ENCODE measurements at places on chromosomes 3 and 15. TPM values are rescaled to one million over a fixed set of nuclear protein-coding genes. Genes with fewer than 3 reads are reported as not detected.

Gene ALG1L2
- not detected for total RNA-seq

Gene PLD1
- 96.2 TPM for total RNA-seq

Gene SLC27A2
- 3.9 TPM for total RNA-seq

Gene GCSAM
- not detected for total RNA-seq

DNA sequence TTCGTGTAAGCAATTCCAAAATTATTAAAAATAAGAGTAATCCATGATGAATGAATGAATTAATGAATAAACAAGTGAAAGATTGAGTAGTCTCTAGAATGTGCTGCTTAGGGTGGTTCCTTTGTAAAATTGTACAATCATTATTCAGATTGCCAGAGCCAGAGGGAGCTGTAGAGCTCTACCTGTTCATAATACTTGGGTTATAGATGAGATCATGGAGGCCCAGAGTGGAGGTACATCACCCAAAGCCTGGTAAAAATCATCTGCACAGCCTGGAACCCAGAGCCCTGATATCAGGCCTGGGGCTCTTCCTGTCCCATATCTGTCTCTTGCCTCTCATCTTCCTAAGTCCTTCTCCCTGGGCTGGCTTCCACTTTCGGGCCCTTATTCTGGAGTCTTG lies 297.2 kb downstream of the RPLP1 start:
- no peak for DNase-seq

GRCh38 chr3:13012221-13012691 lies 61.0 kb downstream of the IQSEC1 start:
- DNase-seq, result peak; percentile 51

DNA sequence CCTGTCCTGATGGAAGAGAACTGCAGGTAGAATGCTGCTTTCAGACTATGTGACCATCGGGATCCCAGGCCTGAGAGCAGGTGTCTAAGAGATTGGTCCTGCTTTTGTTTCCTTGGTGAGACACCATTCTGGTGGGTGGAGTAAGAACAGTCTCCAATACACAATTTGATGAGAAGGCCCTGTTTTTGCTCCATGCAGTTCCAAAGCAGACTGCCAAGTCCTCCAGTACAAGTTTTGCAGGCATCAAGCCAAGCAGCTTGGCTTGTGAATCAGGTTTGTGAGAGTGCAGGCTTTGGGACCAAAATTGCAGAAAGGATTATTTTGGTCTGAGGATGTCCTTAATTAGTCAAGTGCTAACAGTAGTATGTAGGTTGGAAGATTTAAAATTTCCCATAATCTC lies 381.6 kb downstream of the FOXP1 start:
- peak; percentile 63 for DNase-seq

DNA sequence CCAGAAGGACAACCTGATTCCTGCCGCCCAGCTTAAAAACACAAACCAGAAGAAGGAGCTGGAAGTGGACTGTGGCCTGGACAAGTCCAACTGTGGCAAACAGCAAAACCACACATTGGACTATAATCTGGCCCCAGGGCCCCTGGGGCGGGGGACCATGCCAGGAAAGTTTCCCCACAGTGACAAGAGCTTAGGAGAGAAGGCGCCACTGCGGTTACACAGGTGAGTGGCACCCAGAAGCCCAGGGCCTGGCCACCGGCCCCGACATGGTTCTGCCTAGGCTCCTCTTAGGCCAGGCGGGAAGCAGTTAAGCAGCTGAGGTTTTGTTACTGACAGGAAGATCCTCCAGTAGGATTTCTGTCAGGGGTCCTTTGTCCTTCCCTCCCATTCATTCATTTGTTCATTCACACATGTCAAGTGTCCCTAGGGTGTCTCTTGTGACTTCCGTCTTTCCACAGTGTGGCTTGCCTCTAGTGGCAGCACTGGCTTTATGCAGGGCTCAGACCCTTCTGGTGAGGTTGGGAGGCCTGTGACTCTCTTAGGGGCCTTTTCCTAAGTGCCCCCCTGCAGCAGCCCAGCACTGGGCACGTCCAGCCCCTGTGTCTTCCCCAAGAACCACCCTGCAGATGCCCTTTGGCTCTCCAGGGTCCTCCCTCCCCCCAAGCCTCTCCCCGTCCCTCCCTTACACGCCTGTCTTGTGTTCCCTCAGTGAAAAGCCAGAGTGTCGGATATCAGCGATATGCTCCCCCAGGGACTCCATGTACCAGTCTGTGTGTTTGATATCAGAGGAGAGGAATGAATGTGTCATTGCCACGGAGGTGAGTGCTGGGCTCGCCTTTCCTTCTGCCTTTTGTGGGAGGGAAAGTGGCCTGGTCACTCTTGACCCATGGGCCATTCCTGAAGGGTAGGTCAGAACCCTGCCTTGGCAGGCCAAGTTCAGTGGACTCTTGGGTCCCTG lies 7.8 kb downstream of the DLL4 start:
- no peak for DNase-seq

DNA sequence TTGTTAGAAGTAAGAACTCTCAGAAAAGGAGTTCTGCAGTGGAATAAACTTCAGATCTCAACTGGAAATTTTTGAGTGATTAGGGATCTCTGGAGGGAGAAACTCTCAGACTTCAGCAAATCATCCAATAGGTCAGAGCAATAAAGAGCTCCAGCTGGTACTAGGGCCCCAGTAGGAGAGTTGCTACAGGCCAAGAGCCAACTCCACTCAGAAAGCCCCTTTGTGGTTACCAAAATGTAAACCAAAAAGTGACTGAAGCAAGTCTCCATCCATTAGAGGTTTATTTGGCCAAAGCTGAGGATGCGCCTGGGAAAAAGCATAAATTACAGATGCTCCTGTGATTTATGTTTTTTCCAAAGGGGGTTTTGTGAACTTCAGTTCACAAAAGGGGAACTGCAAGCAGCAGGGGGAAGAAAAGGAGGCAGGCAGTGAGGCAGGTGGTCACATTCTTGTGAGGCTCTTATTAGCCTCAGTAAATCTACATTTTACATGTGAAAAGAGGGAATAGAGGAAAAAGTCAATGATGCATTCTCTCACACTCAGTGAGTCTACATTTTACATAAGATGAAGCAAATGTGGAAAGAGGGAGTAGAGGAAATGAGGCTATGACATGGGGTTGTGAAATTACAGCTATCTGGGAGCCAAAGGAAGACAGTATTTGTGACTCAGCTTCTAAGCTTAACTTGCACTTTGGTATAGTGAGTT lies 92.4 kb upstream of the DAZL start:
- DNase-seq, result no peak

GRCh38 chr3:58779934-58780333 lies 113.4 kb upstream of the FAM3D start:
- DNase-seq, result no peak

DNA sequence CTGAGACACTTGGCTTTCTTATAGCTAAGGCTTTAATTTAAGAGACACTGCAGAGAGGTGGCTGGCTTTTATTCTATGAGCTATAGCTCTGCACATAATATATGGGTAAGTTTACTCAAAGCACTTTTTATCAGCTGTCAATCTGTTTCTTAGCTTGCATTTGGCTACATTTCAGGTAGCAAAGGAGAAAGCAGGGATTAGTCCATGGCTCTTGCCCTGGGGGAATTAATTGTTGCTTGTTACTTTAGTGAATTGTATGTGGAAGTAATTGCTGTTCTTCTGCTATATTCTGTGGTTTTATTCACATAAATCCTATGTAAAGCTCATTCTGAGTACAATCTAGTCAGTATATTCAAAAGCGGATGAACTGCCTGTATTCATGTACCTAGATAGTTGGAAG lies 14.4 kb upstream of the CCDC39 start:
- no peak for DNase-seq

DNA sequence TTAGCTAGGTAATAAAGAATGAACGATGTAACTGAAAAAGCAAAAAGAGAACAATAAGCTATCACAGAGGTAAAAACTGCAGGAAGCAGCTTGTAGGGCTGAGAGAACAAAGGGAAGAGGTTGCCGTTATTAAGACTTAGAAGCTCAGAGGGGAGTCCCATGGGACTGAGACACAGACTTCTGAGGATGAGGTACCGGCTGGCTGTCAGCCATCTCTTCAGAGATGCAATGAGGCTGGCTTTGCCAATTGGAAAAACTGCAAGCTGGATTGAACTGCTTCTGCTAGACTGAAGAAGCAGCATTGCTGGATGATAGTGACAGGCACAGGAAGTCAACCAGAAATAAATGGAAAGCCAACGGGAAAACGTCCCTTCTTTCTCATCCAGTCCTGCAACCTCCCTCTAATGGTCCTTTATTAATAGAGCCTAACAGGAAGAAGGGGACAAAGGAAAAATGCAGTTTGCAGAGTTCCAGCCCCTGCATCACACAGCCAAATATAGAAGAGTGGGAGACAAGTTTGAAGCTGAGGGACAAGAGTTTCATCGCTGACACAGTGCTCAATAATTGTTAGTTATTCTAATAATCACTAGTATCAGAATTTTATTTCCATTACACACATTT lies 21.1 kb upstream of the KLHL6 start:
- no peak for DNase-seq

- no peak for DNase-seq
Measured at GRCh38 chr3:162168715-162169114, 672.1 kb downstream of the OTOL1 start.

DNA sequence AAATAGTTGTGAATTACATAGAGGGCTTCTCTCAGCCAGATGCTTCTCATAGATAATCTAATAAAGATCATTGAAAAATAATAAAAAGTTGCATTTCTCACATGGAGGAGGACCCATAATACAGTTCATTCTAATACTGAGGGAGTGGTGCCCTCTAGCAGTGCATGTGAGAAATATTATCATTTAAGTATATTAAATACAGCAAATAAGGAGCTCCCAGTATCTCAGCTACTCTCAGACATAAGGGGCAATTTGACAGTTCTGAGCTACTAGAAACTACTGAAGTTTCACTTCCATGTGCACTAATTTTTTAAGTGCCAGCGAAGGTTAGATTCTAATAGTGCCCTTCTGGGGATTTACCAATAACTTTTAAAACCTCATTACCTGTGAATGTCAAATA lies 188.3 kb downstream of the IL5RA start:
- DNase-seq, result no peak

GRCh38 chr3:98402507-98402906 lies 12.0 kb downstream of the OR5K3 start:
- DNase-seq, result no peak

DNA sequence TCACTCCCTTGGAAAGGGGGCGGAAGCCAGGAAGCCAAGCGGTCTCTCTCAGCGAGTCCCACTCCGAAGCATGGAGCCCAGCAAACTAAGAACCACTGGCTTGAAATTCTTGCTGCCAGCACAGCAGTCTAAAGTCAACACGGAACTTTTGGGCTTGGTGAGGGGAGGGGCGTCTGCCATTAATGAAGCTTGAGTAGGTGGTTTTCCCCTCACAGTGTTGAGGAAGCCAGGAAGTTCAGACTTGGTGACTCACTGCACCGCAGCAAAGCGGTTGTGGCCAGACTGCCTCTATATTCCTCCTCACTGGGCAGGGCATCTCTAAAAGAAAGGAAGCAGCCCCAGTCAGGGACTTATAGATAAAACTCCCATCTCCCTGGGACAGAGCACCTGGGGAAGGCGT lies 665.4 kb upstream of the CBLB start:
- DNase-seq, result no peak

DNA sequence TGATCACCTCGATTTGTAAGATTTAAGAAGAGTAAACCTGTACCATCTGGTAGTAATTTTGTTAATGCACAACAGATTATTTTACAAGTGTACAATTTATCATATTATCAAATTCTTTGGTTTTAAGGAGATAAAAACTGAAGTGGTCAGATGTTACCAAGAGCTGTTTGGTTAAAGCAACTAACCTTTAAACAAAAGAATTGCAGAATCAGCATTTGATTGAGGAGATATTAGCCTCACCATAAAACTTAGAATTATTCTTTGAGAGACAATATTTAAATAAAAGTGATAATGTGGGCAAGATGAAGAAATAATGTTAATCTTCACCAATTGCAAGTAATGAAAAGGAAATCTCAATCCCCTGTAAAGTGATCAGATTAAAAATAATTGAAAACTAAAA lies 1034.9 kb downstream of the ROBO1 start:
- DNase-seq, result no peak

DNA sequence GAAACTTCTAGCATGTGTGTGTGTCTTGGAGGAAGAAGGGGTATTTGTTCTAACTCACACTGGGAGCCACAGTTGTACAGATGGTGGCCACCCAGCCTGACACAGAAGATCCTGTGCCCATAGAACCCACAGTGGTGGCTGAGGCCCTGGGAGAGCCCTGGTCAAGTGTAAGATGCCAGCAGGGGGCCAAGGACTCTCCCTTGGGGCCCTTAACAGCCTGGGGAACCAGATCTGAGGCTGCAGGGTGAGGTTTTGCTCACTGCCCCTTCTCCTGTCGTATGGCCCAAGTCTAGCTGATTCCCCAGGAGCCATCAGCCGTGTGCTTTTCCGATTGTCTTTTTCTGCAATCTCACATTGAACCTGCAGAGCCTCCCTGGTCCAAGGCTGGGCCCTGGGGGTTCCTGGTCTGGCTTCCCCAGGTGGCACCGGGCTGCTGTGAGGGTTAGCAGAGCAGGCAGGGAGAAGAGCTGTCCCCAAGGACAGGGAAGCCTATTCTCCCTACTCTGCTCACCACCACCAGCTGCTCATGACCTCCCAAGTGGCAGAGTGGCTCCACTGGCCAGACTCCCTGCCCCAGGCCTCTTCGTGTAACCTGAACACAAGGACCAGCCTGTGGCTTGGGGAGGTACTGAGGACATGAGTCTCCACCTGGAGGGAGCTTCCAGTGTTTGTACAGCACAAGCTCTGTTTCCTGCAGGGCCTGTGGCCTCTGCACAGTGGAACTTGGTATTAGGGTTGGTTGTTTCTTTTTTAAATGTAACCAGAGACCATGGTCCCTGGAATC lies 51.9 kb downstream of the CA12 start:
- no peak for DNase-seq

GRCh38 chr3:195129644-195130492 lies 141.1 kb downstream of the XXYLT1 start:
- no peak for DNase-seq

- no peak for DNase-seq
Measured at GRCh38 chr15:78850941-78851755, 21.5 kb upstream of the MORF4L1 start.

- DNase-seq, result no peak
Measured at GRCh38 chr3:152272771-152273242, 4.1 kb downstream of the MBNL1 start.

- DNase-seq, result no peak
Measured at GRCh38 chr15:82873000-82873680, 63.7 kb downstream of the WHAMM start.

- no peak for DNase-seq
Measured at GRCh38 chr3:31106204-31106603, 211.7 kb upstream of the GADL1 start.

DNA sequence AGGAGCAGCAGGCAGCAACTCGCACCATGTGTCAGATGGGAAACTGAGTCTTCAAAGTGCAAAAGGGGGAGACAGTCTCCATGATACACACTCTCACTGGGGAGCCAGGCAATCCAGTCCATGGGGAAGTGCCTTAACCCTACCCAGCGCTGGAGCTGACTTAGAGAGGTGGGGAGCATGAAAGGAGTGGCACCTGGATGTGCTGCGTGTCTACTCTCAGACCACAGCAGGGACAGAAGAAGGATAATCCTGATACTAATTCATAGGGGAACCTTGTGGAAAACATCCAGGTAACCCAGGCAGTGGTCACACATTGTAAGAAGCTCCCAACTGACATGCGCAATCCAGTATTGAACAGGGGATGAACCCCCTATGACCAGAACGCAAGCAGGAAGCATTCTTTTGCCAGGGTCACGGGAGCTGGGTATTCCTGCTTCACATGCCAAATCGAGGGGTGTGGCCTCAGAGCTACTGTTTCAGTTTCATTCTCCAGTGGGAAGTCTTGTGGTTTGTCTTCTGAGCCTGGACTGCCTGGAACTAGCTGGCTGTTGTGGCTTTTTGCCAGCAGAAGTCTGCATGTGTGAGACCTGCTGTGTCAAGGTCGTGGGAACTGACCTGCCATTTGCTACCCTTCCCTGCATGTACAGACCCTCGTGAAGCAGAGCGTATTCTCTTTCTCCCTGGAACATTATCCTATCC lies 367.6 kb upstream of the NDN start:
- DNase-seq, result peak; percentile 64

Measured in body of pancreas (tissue), 4 donors.